Urinary bladder (tissue), 4 donors: ENCODE measurements at places on chromosomes 11 and 22. TPM values are rescaled to one million over a fixed set of nuclear protein-coding genes. Genes with fewer than 3 reads are reported as not detected.

The PTPRJ gene
- total RNA-seq: 18.2 TPM

The DUSP8 gene
- 0.85 TPM for total RNA-seq

The PPARA gene
- total RNA-seq: 22.8 TPM

The RFPL1 gene
- total RNA-seq: not detected

The LMO2 gene
- total RNA-seq: 24.1 TPM

The ZNF280B gene
- total RNA-seq: 1.9 TPM

The NLRP14 gene
- 0.42 TPM for total RNA-seq

The TTC36 gene
- total RNA-seq: not detected

The TEX54 gene
- not detected for total RNA-seq
